ENCODE measurements at places on chromosomes 2 and 18.

DNA sequence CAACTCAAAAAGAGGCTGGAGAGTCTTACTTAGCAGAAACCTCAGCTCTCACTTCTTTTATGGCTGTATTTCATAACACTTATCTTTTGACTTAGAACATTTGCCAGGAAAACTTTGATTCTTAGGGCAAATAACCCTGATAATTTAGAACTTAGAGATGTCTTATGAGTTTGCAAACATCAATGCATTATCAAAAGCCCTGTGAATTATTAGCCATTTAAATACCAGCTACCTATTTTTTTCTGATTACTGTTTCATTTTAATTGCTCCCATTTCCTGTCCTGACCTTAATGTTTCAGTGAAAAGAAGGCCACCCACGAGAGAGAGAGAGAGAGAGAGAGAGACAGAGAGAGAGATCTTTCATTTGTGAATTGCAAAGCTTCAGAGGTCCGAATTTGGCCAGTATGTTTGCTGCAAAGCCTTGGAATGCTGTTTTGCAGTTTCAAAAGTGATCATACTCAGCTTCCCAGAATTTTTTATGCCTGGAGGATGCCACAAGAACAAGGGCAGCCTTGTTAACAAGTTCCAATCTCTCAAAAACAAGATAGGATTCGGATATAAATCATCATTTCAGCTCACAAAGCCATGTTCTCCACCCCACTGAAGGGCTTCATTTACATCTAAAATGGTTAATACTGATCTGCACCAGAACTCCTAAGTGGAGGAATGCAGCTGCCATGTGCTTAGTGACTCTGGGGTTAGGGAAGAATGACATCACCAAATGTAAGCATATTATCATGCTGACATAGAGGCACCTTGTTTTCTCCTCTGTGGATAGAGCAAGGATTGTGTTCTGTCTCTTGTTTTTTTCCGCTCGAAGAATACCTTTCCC, 478.2 kb downstream of the ARHGAP15 start:
- DNase-seq = peak; percentile 44

- no peak for DNase-seq
These were observed 33.3 kb upstream of the CREG2 start for GRCh38 chr2:101420623-101421022.

- peak; percentile 85 for DNase-seq
These were observed 599.2 kb downstream of the NR4A2 start for GRCh38 chr2:155733091-155733853.

DNA sequence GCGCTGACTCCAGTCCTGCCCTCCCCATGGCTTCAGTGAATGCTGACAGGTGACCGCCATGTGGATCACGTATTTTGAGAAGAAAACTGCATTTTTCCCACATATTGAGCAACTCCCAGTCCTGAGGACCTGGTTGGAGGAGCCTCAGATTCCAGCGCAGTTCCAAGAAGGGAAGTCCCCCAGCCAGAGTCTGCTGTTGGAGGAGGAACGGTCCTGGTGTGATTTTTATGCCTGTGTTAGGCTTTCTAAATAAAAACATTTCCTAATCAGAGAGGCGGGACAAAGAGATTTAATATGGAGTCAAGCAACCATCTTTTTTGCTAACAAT, 32.3 kb upstream of the COL6A3 start:
- no peak for DNase-seq

DNA sequence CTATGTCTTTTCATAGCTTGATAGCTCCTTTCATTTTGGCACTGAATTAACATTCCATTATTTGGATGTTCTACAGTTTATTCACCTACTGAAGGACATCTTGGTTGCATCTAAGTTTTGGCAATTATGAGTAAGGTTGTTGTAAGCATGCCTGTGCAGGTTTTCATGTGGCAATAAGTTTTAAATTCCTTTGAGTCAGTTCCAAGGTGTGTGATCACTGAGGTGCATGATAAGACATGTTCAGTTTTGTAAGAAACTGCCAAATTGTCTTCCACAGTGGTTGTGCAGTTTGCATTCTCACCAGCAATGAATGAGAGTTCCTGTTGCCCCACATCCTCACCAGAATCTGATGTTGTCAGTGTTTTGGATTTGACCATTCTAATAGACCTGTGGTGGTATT, 24.2 kb downstream of the XDH start:
- DNase-seq = no peak

GRCh38 chr2:127735537-127736399, 34.5 kb downstream of the SFT2D3 start:
- DNase-seq = no peak

- DNase-seq = peak; percentile 11
These were observed 184.3 kb downstream of the GULP1 start for GRCh38 chr2:188475945-188476344.

DNA sequence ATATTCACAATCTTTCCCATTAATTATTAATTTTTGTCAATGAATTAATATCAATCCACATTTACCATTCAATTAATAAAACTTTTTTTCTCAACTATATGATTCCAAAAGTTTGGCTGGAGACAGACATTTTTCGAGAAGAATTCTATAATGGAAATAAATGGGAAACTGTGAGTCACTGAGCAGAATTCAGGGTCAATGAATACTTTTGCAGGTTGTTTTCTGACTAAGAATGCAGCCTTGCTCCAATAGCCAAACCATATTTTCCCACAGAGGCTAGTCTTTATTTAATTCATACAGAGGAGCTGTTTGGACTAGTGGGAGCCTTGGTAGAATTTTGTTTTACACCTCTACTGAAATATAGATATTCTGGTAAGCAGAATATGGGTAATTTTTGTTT, 82.3 kb downstream of the ARHGAP28 start:
- no peak for DNase-seq

All from retina (tissue), 1 donor.